Bronchial epithelial cell (primary cell): ENCODE measurements at places on chromosomes 4 and X. TPM values are rescaled to one million over a fixed set of nuclear protein-coding genes. Genes with fewer than 3 reads are reported as not detected.

GRCh38 chr4:124409044-124409443 is 303.5 kb downstream of the ANKRD50 start:
- DNase-seq, result no peak

GRCh38 chrX:65723706-65724105 is 56.3 kb downstream of the MSN start:
- DNase-seq, result no peak

DNA sequence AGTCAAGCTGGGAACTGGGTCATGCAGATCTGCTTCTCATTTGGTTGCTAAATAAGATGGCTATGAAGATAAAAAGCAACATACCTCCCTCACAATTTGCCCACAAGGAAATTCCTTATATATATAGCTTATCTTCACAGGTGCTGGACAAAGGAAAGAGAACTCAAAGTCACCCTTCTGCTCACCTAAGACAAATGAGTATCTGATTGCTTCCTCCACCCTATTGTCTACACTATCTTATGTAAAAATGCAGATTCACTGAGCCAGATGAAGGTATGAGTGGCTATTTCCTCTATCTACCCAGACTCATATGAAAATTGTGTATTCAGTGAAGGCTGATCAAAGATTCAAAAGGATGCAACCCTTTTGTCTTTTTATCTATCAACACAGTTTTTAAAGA is 50.8 kb downstream of the CHM start:
- DNase-seq, result no peak

DNA sequence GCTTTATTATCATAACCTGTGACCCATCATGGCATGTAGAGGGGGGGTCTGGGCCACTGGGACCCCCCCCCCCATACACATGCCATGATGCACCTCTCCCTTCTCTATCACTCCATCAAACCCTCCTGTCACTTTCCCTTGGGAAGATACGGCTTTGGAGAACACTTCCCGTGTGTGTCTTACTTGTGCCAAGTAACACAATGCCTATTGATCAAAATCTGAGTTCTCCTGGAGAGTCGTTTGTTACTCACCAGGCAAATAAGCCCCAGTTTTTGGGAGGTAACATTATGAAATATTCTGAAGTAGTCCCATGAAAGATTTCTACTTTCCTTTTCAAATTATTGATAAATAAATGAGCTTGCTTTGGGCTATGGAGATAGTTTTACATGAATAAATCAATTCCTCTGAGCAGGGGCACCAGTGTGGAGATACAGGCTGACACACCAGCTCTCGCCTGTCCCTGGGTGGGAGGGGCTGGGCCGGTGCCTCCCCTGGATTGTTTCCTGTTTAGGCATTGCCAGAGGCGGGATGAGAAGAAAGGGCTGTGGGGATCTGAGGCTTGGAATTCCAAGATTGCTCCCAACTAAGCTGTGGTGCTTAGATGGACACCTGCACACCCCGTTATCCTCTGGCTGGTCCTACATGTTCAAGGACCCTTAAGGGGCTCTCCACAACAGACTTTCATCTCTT is 63.2 kb upstream of the WWC2 start:
- no peak for DNase-seq

Gene MAGEB4
- not detected in 2 replicates for total RNA-seq

Gene SLC7A11
- total RNA-seq, result 126 and 129 TPM in 2 replicates
